ENCODE measurements at places on chromosomes 5 and 9. TPM values are rescaled to one million over a fixed set of nuclear protein-coding genes. Genes with fewer than 3 reads are reported as not detected.

KIF3A gene
- 42.4 TPM for total RNA-seq

GRCh38 chr5:66793049-66793448 is 196.9 kb downstream of the MAST4 start:
- DNase-seq: no peak

DNA sequence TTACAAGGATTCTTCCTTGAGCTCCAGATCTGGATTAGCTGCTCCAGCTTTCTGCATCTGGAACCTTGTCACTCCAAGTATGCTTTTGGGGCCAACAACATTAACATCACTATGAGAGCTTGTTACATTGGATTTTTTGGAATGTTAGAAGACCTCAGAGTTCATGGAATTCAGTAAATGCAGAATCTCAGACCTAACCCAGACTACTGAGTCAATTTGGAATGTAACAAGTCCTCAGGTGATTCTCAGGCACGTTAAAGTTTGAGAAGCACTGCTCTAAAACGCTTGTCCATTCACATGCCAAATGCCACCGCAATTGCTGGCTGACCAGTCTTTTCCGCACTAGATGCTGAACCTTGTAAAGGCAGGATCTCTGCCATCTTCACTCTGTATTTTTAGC is 251.4 kb upstream of the TRIM32 start:
- no peak for DNase-seq

DNA sequence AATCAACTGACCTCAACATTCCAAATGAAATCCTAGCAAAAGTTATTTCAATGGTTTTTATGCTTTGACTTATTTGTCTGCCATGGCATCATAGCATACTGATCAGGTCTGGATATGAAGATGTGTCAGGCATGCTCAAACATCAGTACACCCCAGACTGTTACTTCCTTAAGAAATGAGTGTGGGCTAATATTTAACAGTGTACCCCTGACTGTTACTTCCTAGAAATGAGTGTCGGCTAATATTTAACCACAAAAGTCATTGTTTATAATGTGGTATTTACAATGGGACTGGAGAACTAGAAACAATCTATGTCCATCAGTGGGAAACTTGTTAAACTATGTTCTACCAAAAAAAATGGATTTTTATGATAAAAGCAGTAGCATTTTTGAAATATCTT is 38.1 kb upstream of the HNRNPA0 start:
- DNase-seq: no peak

- DNase-seq: no peak
These were observed 12.2 kb upstream of the NDFIP1 start for GRCh38 chr5:142096382-142096781.

GRCh38 chr5:173806270-173807035 is 81.7 kb upstream of the CPEB4 start:
- no peak for DNase-seq

DNA sequence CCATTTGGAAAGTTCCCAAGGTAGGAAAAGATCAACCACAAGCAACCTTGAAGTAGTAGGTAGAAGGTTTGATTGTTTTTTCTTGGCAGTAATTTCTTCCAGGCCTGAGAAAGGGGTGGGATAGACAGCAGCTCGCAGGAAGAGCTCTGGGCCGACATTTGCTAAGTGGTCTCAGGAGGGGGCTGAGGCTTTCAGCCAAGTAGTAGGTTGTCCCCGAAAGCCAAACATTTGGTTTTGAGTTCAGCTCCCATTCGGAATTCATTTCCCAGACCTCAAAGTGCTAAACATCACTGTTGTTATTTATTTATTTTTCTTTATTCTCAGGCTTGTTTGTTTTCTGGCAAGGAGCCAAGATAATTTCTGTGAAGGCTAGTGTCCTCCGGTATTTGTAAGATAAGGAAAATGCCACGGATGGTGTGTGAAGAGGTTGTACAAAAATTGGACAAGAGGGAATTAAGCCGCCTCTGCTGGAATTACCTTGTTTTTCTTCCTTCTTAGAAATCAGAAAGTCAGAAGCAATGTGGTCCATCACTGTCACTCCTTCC is 112.1 kb downstream of the KIF4B start:
- DNase-seq: no peak

- no peak for DNase-seq
These were observed 228.9 kb downstream of the SH3GL2 start for GRCh38 chr9:17807613-17808282.

GRCh38 chr5:65924366-65925043 is 1.9 kb upstream of the ERBIN start:
- no peak for DNase-seq

DNA sequence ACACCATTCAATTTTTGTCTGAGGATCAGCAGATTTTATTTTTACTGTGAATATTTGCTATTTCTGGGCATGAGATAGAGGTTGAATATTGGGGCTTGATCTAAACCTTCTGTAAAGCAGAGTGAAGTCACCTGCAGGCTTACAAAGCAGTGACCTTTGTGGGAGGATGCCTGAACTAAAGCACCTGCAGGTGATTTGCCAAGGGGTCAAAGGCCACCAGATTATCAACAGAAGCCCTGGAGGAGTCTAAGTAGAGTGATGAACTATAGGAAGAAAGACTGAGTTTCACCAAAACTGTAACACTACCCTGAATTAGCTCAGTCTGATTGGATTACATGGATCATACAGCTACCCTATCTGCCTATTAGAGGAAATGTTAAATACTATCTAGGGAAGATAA is 144.3 kb upstream of the PRLR start:
- DNase-seq: no peak

GRCh38 chr9:9881692-9882091 is 731.1 kb downstream of the PTPRD start:
- no peak for DNase-seq

DNA sequence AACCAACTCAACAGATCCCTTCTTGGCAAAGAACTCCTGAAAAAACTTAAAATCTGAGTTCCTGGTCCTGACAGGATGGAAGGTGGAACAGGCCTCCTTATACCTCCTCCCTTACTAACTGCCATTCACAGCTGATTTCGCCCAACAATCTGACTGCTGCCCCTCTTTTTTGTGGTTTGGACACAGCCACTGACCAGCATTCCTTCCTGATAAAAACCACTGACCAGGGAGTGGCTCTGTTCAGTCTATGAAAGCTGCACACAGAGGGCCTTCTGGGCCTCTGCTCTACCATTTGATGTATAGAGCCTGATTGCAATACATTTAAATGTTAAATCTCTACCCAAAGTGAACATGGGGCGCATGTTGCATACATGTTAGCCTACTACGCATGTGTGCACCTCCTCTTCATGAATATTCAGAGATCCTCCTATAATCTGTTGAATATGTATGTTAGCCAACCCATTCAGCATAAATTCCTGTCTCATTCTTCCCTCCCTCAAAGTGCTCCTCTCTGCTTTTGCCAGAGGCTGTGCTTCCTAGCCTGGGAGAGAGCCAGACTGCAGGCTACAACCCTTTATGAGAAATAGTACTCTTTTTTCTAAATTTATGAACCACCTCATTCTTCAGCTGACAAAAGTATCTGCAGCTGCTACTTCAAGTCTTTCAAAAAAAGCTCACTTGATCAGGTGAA is 93.7 kb upstream of the MRPS30 start:
- DNase-seq: no peak

FBP2 gene
- not detected for total RNA-seq

DNA sequence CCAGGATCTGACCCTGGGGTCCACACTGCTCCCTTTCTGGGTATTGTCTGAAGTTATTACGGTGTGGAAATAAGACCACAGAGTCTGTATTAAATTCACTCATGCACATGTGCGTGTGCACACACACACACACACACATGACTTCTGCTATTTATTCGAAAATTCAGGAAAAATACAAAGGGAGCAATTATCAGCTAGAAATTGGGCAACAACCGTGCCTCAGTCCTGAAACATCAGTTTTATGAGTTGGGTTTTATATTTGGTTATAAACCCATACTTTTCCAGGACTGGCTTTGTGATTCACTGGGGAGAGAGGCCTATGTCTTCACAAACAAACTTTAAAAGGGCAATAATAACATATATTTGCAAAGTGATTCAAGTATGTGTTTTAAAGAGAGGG is 90.2 kb downstream of the ANGPTL2 start:
- DNase-seq: no peak

DNA sequence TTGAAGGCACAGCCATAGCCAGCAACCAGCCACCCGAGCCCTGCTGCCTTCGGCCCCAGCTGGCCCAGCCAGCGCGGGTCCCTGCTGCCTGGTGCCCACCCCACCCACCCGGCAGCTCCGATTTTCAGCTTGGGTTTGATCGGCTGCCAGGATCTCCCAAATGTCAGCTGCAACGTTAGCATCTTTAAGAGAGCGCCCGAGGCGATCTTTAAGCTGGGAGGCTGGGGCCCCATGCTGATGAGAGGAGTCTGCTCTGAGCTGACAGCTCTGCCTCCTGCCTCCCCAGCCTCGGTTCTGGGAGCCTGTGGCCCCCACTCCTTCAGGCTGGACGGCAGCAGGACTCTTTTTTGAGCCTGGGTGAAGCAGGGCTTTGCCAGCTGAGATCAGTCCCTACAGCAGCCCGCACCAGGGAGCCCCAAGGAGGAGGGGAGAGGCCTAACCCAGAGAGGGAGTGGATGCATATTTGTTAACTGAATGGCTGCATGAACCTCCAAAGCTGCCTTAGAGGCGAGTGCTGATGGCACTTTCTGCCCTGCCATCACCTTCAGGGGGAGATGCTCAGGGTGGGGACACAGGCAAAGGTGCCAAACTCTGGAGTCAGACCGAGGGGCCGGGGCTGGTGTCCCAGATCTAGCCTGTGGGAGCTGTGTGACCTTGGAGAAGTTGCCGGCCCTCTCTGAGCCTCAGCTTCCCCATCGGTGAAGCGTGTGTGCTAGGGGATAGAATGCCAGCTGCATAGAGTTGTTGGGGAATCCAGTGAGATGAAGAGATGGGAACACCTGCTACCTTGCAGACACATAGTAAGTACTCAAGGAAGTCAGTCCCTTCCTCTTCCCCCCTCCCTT is 165.5 kb downstream of the C9orf50 start:
- DNase-seq: no peak

DNA sequence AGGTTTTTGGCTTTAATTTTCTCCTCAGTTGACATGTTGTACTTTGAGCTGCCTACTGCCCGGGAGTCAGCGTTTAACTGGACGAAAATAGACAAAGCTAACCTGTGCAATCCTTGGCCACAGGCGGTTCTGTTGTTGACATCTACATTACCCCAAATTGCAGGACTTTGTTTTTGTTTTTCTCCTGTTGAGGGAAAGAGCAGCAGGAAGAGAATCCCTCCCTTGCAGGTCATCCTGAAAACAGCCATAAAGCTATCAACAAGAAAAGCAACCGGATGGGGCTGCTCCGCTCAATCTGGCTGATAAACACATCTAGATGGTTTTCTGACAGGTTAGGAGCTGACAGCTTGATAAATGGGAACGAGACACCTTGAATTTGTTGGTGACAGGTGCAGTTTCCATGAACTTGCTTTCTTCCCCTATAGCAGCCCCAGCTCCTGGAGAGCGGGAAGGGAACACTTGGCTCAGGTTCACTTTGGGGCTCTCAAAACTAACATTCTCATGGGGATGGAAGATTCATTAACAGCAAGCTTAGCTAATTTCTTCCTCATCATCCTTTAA is 331.5 kb downstream of the SLIT3 start:
- no peak for DNase-seq

GRCh38 chr9:16120231-16120641 is 567.4 kb downstream of the CCDC171 start:
- no peak for DNase-seq

- no peak for DNase-seq
These were observed 89.4 kb downstream of the MTX3 start for GRCh38 chr5:79901631-79902030.

DNA sequence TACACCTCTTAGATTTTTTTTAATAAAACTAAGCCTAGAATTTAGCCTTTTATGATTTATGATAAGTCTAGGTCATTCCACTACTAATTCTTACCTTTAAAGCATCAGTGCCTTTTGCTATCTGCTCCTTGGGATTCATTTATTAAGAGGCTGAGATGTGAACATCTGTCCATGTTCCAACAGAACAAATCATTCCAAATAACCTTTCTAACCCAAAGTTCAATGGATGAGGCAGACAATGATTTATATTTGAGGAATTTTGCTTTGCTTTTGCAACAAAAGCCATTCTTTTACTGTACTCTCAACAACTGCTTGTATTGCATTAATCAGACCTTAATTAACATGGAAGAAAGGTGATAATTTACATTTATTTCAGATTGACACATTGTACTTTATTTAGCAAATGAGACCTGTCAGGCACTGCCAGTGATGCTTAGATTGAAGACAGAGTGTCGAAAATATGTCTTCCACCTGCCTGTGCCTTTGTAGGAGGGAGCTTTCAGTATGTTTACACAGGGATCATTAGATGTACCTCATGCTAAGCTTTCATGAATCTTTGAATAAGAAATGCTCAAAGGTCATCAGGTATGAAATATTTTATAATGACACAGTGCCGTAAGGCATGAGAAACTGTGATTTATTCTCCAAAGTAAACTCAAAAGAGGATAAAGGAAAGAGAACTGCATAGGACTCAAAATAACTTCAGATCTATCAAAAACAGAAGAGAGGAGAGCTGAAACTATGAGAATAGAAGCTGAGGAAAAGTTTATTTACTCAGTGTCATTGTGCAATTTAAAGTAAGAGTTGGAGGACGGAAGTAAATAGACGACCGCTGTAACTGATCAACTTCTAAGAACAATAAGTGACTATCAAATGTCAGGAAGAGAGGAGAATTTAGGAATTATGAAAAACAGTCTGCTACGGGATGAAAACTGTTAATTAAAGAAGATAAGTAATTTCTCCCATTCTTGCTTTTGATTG is 36.7 kb upstream of the IZUMO3 start:
- DNase-seq: no peak

FAM221B gene
- not detected for total RNA-seq

GRCh38 chr5:95111141-95111540 is 173.8 kb downstream of the MCTP1 start:
- no peak for DNase-seq

GALNT12 gene
- total RNA-seq: 2.7 TPM

FCHO2 gene
- 13.3 TPM for total RNA-seq

PCDHA9 gene
- total RNA-seq: 18.9 TPM

NPDC1 gene
- total RNA-seq: 260 TPM

DNA sequence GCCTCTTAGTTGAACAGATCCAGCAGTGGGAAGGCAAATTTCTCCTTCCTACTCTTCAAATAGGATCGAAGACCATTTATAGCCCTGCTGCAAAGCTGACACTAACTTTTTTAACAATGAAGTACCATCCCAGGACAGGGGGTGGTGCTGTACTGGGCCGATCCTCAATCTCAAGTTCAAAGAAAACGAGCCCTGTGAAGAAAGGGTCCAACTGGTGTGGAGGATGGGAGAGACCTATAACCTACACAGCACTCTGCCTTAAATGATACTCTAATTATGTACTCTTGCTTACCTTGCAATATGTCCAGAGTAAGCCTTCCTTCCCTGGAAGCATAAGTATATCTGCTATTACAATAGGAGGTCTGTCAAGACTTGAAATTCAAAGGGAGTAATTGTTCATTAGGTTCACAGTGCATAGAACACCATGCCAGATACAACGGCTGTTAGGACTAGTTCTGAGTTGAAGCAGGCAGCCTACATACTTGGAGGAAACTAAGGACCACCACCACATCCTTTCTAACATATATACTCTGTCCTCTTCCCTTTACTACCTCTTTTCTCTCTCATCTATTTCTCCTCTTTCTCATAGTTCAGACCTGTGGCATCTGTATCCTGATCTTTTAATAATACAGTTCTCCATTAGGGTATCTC is 6.2 kb downstream of the ETF1 start:
- DNase-seq: no peak
